Liver (tissue), 10 donors: ENCODE measurements at places on chromosomes 16 and 17.

DNA sequence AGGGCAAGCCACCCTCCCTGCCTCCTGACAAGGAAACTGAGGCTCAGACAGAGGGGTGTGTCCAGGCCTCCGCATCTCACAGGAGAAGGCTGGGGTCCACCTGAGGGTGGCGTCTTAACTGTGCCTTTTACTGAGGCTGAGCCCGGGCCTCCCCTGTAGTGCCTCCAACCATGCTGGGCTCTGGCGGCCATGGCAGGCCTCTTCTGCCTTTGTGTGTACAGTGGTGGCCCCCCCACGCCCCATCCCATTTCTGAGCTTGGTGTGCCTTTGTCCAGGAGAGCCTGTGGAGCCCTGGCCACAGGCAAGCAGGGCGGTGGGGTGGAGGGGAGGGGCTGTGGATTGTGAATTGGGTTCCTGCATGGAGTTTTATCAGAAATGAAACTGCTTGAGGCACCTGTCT lies 31.2 kb downstream of the MGRN1 start:
- DNase-seq: no peak

DNA sequence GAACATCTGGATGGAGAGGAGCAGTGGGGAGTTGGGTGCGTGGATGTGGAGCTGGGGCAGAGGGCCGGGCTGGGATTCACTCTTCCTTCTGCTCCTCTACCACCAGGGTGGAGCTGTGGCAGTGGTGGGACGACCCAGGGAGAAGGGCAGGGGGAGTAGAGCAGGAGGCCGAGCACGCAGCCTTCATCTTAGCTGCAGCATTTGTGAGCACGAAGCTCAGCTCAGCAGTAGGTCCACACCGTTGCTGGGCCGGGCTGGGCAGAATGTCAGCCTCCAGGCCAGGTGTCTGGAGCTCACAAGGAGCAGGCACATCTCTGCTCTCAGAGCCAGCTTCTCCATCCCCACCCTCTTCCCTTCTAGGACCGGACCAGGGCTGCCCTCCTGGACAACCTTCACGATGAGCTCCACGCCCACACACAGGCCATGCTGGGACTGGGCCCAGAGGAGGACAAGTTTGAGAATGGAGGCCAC lies 55.7 kb downstream of the OR1D5 start:
- DNase-seq: no peak

GRCh38 chr16:17346621-17347569 lies 123.9 kb downstream of the XYLT1 start:
- no peak for DNase-seq

- no peak for DNase-seq
These were observed 7.7 kb upstream of the RAB40C start for GRCh38 chr16:582218-582613.

DNA sequence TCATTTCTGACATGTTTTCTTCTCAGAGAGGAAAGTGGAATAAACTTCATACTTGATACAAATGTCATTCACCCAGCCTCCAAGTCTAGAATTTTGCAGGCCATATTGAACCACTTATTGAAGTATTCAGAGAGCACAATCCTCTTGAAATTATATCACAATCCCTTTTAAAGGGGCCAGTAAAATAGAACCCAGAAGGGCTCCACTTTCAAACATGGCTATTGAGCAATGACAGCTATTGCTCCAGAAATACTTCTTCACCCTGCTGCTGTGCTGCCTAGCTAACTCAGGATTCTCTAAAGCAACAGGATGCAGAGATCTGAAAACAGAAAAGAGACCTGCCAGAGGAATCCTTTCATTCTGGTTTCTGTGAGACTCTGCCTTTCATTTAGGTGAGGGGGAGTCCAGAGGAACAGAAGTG lies 275.0 kb upstream of the CDH5 start:
- no peak for DNase-seq

- DNase-seq: no peak
These were observed 81.8 kb downstream of the TRIM37 start for GRCh38 chr17:59024916-59025315.

DNA sequence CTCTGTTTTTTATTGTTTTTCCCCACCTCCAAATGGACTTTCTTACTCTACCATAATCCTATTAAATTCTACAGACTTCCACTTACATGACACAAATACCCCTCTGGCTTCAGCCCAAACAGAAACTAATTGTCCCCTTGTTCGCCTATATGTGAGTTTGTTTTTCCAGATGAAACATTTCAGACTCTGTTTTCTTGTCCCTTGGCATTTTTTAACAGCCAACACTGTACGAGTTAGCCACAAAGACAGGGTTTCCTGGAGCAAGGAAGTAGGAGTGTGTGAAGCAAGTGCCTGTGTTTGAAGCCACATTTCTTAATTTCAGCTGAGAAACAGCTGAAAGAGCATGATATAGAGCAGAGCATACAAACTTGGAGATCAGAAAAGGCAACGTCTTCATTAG lies 382.2 kb upstream of the CDH5 start:
- DNase-seq: no peak

GRCh38 chr17:40095944-40096791 lies 4.2 kb downstream of the NR1D1 start:
- DNase-seq: no peak
